Tibial nerve (tissue), 4 donors: ENCODE measurements at places on chromosomes 12 and 14. TPM values are rescaled to one million over a fixed set of nuclear protein-coding genes. Genes with fewer than 3 reads are reported as not detected.

Gene C12orf75
- total RNA-seq, result 23.5 TPM

Gene SERPINA1
- 13.9 TPM for total RNA-seq

Gene KCNK13
- 3.6 TPM for total RNA-seq

Gene MANSC1
- 10.8 TPM for total RNA-seq

Gene TAS2R50
- 2.2 TPM for total RNA-seq

Gene RPS6KL1
- total RNA-seq, result 20.7 TPM

Gene PCED1B
- not detected for total RNA-seq

Gene DUSP16
- total RNA-seq, result 23.2 TPM

Gene KRT85
- not detected for total RNA-seq

Gene CRIP2
- 268 TPM for total RNA-seq

Gene KCNJ8
- total RNA-seq, result 7.4 TPM

Gene NRIP2
- total RNA-seq, result 33.1 TPM

Gene MDGA2
- total RNA-seq, result not detected

Gene MAP3K9
- 0.87 TPM for total RNA-seq

Gene LRRK2
- total RNA-seq, result 29.6 TPM

Gene P2RX7
- total RNA-seq, result 13.8 TPM

Gene ESPL1
- not detected for total RNA-seq

Gene SYNDIG1L
- total RNA-seq, result not detected

Gene LRRC23
- total RNA-seq, result 17.2 TPM

Gene ADAM20
- total RNA-seq, result 2.3 TPM

Gene RFX4
- total RNA-seq, result not detected

Gene RIMBP2
- 1.2 TPM for total RNA-seq
